Spinal cord (tissue), 10 donors: ENCODE measurements at places on chromosomes 2 and 18.

GRCh38 chr18:8667846-8668245 is 37.5 kb upstream of the MTCL1 start:
- DNase-seq, result no peak
- H3K4me3 ChIP-seq, result no peak overlapping the region
- H3K36me3 ChIP-seq, result no peaks in the 10 kb centered on the region
- H3K27ac ChIP-seq, result no peak overlapping the region

GRCh38 chr2:12596771-12597170 is 120.0 kb upstream of the TRIB2 start:
- H3K4me1 ChIP-seq, result peaks cover 4% of the 10 kb centered on the region
- H3K27me3 ChIP-seq, result no peaks in the 10 kb centered on the region
- no peak overlapping the region for H3K27ac ChIP-seq
- no peak for DNase-seq
- H3K36me3 ChIP-seq, result no peaks in the 10 kb centered on the region

DNA sequence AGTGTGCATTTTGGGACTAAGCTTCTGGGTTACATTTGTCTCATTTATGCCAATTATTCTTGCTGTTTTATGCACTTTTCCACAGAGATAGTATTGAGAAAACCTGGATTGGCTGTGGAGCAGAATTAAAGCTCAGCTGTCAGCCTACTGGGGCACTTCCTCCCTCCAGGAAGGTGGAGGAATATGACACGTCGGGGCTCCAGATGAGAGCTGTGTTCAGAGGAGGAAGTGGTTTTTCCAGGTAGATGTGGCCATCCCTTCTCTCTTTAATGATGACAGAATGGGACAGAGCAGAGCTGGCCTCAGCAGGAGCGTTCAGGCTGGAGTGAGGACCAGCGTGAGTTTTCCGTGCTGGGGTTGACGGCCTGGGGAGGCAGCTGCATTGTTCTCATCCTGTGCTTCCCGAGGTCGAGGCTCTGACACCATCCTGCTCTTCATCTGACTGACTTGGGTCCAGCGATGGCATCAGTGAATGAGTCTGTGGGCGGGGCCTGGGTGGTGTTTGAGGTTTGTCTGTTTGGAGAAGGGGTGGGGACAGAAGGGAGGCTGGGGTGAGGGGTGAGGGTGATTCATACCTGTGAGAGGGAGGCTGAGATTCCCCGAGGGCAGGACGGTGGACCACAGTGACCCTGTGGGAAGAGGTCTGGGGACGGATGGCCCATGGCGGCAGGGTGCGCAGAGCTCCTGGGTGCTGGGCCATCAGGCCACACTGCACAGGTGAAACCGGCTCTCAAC is 207.0 kb downstream of the LDLRAD4 start:
- H3K36me3 ChIP-seq, result peaks cover 9% of the 10 kb centered on the region
- H3K27ac ChIP-seq, result no peak overlapping the region
- H3K4me3 ChIP-seq, result no peak overlapping the region
- peaks cover 7% of the 10 kb centered on the region for H3K4me1 ChIP-seq

- no peak overlapping the region for H3K27ac ChIP-seq
- H3K4me3 ChIP-seq, result no peak overlapping the region
- DNase-seq, result no peak
- no peaks in the 10 kb centered on the region for H3K36me3 ChIP-seq
- no peaks in the 10 kb centered on the region for H3K4me1 ChIP-seq
Measured at GRCh38 chr2:201267278-201268030, 7.1 kb downstream of the CASP8 start.

GRCh38 chr18:34697233-34697632 is 12.9 kb upstream of the DTNA start:
- H3K27me3 ChIP-seq, result no peaks in the 10 kb centered on the region
- H3K27ac ChIP-seq, result no peak overlapping the region
- no peak for DNase-seq
- H3K4me3 ChIP-seq, result no peak overlapping the region
- no peaks in the 10 kb centered on the region for H3K36me3 ChIP-seq
- H3K4me1 ChIP-seq, result no peaks in the 10 kb centered on the region

DNA sequence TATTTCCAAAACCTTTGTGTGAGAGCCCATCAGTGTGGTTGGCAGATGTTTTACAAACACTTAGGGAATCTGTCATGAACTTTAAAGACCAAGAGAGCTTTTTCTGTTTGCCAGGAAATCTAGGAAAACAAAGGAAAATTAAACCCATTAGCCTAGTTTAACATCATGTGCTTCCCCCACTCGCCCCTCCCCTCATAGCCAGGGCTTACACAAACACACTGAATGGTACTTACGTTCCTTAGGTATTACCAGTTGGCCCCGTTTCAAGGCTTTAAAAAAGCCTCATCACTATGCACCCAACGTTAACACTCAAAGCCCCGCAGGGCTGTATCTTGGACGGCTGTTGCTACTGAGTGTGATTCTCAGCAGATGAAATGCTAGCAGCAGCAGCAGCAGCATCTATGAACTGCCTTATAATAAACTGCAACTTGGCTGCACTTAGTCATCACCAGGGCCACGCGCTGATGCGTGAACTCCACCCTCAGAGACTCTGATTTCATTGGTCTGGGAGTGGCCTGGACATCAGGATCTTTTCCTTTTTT is 20.1 kb upstream of the TTC39C start:
- H3K4me1 ChIP-seq, result peaks cover 14% of the 10 kb centered on the region
- H3K27me3 ChIP-seq, result no peaks in the 10 kb centered on the region
- DNase-seq, result no peak
- no peak overlapping the region for H3K27ac ChIP-seq
- H3K4me3 ChIP-seq, result no peak overlapping the region
- H3K36me3 ChIP-seq, result no peaks in the 10 kb centered on the region

DNA sequence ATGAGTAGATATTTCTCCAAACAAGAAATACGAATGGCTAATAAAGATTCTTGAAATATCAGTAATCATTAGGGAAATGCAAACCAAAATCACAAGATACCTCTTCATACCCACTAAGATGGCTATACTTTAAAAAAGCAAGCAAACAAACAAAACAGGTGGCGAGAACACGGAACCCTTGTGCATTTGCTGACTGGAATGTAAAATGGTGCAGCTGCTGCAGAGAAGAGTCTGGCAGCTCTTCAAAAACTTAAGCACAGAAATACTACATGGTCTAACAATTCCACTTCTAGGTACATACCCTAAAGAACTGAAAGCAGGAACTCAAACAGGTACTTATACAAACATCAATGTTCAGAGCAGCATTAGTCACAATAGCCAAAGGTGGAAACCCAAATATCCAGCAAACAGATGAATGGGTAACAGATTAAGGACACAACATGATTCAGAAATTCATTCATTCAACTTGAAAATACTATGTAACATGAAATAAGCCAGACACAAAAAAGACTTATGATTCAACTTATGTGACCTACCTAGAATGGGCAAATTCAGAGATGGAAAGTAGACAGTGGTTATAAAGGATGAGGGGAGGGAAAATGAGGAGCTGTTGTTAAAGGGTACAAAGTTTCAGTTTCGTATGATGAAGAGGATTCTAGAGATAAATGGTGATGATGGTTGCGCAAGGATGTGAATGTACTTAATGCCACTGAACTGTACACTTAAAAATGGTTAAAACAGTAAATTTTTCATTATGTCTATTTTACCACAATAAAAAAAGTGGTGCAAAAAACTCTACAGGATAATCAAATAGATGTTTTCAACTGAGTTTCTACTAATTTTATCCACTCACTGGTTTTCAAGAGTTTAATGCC is 26.9 kb upstream of the GPR75 start:
- no peak for DNase-seq
- H3K4me1 ChIP-seq, result no peaks in the 10 kb centered on the region
- no peaks in the 10 kb centered on the region for H3K27me3 ChIP-seq
- H3K27ac ChIP-seq, result no peak overlapping the region
- H3K4me3 ChIP-seq, result no peak overlapping the region

DNA sequence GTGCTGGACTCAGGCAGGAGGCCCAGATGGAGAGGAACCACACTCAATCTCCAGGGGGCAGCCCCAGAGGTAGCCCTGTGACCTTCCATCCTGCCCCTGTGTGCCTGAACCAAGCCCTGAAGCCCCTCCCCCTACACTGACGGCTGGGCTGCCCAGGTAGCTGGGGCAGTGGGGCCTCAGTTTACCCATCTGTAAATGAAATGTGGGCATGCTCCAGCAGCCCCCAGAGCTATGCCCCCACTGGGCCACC is 15.8 kb downstream of the CROCC2 start:
- H3K36me3 ChIP-seq, result peaks cover 3% of the 10 kb centered on the region
- peaks cover 2% of the 10 kb centered on the region for H3K27me3 ChIP-seq
- peaks cover 21% of the 10 kb centered on the region for H3K4me1 ChIP-seq

DNA sequence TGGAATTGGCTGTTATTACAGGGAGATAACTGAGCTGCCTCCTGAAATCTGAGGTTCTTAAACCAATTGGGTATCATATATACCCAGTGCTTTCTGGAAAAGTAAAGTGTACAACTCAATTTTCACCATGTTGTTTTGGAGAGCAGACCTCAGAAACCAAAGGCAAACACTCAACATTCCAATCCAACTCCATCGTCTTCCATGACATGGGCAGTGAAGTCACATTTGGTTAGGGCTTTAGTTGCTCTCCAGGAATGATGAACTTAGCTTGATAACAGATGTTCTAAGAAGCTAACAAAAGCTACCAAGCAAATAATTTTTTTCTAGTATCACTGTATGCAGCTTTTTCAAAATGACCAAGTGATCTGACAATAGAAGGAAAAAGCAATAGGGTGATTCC is 107.0 kb upstream of the SLC35G4 start:
- no peaks in the 10 kb centered on the region for H3K27me3 ChIP-seq
- H3K36me3 ChIP-seq, result no peaks in the 10 kb centered on the region
- no peak overlapping the region for H3K27ac ChIP-seq
- no peaks in the 10 kb centered on the region for H3K4me1 ChIP-seq
- no peak overlapping the region for H3K4me3 ChIP-seq
- DNase-seq, result no peak

DNA sequence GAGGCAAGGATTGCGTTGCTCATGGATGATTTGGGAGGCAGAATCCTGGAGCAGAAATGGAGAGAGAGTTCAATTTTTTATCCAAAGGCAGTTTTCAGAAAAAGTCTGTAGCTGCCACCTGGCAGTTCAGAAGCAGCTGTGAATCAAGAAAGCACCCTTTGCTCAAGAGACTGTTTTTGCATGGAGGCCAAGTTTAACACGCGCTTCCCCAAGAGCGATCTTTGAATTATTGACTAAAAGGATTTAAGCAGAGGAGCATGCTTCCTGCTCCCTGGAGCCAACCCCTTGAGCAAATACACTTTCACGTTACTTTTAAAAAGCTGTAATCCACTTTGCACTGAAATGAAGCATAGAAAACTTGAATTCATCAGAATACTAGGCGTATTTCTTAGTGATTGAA is 252.4 kb downstream of the RNF144A start:
- H3K4me3 ChIP-seq, result no peak overlapping the region
- peak; percentile 31 for DNase-seq
- peaks cover 6% of the 10 kb centered on the region for H3K4me1 ChIP-seq
- no peaks in the 10 kb centered on the region for H3K36me3 ChIP-seq

DNA sequence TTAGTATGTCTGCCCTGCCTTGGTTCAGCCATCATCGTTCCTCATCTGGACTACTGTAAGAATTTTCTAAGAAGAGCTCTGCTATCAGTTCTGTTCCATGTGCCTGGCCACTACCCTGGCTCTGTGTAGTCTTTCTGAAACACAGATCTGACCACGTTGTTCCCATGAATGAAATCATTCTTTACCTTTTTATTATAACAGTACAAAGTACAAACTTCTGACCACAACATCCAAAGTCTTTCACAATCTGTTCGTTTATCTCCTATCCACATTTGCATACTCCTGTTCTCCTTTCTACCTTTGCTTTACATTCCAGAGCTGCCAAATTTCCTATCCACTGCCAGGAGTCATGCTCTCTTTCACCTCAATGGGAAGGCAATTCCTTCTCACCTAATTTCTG is 284.6 kb upstream of the LRP1B start:
- no peaks in the 10 kb centered on the region for H3K4me1 ChIP-seq
- H3K4me3 ChIP-seq, result no peak overlapping the region
- no peak overlapping the region for H3K27ac ChIP-seq
- H3K36me3 ChIP-seq, result no peaks in the 10 kb centered on the region
- no peaks in the 10 kb centered on the region for H3K27me3 ChIP-seq
- no peak for DNase-seq

DNA sequence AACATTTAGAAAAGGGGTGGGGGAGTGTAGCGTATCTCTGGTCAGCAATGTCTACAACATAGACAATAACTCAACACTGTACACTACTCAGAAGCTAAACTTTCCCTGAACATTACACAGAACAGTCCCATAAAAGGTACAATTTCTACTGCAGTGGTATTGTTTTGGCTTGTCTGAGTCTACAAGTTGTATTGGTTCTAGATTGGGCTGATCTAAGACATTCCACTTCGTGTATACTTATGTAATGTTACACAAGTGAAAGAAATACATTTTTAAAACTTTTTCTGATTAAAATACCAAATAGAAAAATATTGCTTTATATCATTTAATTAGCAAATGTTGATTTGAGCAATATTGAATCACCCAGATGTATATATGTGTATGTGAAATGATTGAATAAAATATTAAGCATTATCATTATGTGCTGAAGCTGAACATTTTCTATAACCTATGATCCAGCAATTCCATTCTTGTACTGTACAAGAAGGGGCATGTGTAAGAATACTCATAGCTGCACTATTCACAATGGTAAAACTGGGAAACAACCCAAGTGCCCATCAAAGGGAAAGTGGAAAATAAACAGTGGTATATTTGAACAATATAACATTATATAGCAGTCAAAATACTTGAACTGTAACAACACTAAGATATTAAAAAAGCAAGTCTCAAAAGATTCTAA is 52.4 kb downstream of the VSNL1 start:
- H3K27me3 ChIP-seq, result no peaks in the 10 kb centered on the region
- H3K4me3 ChIP-seq, result no peak overlapping the region
- H3K27ac ChIP-seq, result no peak overlapping the region
- peaks cover 8% of the 10 kb centered on the region for H3K4me1 ChIP-seq
- no peak for DNase-seq

GRCh38 chr2:232556426-232556825 is 5.9 kb downstream of the EIF4E2 start:
- H3K27ac ChIP-seq, result no peak overlapping the region
- peaks cover 8% of the 10 kb centered on the region for H3K4me1 ChIP-seq
- H3K36me3 ChIP-seq, result peaks cover 24% of the 10 kb centered on the region
- no peaks in the 10 kb centered on the region for H3K27me3 ChIP-seq
- no peak overlapping the region for H3K4me3 ChIP-seq

DNA sequence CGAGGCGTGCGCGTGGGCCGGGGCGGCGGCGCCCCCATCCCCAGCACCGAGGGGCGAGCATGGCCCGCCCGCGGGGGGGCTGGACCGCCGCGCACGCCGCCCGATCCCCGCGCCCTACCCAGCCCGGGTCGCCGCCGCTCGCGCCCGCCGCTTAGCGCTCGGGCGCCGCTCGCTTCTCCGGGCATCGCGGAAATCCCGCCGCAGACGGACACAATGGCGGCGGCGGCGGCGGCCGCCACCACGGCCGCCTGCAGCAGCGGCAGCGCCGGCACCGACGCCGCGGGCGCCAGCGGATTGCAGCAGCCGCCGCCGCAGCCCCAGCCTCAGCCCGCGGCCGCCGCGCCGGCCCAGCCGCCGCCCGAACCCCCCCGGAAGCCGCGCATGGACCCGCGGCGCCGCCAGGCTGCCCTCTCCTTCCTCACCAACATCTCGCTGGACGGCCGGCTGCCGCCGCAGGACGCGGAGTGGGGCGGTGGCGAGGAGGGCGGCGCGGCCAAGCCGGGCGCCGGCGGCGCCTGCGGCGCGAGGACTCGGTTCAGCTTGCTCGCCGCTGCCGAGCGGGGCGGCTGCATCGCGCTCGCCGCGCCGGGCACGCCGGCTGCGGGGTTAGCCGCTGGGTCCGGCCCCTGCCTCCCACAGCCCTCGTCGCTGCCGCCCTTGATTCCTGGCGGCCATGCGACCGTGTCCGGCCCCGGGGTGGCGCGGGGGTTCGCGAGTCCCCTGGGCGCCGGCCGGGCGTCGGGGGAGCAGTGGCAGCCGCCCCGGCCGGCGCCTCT is 453 bp downstream of the CABLES1 start:
- no peak overlapping the region for H3K27ac ChIP-seq
- peaks cover 31% of the 10 kb centered on the region for H3K27me3 ChIP-seq
- DNase-seq, result no peak
- peaks cover 26% of the 10 kb centered on the region for H3K4me1 ChIP-seq
